ENCODE measurements at places on chromosomes 6 and 20.

DNA sequence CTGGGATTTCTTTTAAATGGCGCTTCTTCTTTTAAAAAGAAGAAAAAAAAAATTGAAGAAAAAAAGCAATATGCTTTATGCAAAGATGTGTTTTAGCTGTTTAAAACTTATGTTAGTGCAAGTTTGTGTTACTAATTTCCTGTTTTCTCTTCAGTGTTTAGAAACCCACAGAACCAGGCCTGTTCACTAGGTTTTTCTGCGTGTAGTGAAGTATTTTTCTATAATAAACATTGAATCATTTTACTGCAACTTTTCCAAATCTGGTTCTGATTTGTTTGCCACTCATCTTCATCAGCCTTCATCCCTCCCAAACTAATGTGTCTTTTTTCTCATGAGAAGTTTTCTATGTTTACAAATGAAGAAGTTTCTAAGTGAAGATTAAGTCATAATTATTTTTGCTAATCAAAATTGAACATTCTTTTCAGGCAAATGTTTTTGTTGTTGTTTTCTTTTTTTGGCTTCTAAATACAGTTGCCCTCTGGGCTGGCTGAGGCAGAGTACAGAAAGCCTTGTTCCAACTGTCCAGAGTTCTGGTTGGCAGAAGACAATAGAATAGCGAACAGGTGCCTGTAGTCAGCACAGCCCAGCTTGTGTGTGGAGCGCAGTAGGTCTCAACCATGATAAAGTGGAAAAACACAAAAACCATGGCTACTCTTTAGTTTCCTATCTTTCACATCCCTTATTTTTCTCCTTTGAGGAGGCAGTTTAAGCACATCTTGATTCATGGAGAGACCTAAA is 14.5 kb downstream of the ZNF76 start:
- no peak for DNase-seq

DNA sequence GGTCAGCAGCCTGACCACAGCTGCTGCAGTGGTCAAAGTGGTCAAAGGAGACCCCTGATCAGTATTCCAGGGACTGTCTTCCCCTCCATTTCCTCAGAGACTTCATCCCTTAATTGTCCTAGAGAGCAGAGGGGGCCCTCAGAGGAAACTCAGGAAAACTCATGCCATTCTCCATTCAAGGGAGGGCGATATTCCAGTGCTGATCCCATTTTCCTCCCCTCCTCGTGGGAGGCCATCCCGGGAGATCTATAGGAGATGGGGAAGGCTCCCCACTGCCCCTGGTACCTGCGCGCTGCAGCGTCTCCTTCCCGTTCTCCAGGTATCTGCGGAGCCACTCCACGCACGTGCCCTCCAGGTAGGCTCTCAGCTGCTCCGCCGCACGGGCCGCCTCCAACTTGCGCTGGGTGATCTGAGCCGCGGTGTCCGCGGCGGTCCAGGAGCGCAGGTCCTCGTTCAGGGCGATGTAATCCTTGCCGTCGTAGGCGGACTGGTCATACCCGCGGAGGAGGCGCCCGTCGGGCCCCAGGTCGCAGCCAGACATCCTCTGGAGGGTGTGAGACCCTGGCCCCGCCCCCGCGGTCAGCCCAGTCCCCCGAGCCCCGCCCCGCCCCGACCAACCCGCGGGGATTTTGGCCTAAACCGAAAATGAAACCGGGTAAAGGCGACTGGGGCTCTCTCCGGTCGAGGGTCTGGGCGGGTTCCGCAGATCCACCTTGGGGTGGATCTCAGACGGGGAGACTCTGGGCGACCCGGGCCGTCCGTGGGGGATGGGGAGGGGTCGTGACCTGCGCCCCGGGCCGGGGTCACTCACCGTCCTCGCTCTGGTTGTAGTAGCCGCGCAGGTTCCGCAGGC is 878 bp downstream of the HLA-C start:
- peak; percentile 12 for DNase-seq

DNA sequence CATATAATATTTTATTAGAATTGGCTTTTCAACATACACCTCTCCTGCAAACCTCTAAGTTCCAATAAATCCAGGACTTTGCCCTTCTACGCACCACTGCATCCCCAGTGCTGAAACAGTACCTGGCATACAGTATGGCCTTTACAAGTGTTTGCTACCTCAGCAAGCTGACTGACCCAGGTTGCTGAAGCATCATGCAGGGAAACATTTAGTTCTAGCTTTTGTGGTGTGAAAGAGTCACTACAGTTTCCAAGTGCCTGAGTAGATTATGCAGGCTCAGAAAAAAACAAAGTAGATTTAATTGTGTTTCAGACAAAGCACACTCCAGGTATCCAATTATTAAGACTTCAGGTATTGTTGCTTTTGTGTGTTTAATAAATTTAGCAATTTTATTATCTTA is 614.2 kb upstream of the NRSN1 start:
- DNase-seq, result no peak

DNA sequence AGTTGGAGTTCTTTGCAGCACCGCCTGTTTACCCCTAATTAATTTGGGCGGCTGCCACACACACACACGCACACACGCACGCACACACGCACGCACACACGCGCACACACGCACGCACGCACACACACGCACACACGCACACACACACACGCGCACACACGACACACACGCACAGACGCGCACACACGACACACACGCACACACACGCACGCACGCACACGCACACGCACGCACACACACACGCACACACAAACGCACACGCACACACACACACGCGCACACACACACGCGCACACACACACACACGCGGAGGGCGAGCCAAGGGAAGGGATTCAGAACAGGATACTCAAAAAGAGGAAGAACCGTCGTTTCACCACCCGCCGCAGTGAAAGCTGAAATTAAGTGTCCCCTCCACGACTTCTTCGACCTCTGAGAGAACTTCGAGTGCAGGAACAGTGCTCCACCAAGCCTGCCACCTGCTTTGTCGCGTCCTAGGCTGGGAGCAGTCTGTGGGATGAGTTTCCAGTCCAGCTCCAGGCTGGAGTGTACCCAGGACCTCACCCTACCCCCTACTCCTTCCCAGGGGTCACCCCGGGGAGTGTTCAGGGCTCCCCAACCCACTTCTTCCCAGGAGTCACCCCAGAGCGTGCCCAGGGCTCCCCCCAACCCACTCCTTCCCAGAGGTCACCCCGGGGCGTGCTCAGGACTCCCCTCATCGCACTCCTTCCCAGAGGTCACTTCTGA is 1.1 kb downstream of the RNASET2 start:
- peak; percentile 62 for DNase-seq

- no peak for DNase-seq
These were observed 1.9 kb downstream of the HEBP2 start for GRCh38 chr6:138405816-138406413.

DNA sequence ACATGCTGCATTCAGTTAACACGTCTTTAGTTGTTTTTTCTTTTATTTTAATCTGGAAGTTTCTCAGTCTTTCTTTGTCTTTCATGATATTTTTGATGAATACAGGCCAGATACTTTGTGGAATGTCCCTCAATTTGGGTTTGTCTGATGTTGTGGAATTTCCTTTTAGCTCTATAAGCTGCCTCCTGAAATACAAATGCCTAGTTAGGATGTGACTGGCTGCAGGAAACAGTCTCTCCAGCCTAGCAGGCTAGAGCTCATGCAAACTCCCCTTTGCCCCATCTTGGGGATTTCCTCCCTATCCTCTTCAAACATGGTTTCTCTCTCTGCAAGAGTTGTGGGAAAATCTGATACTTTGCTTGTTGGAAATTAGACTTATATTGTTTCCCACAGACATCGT is 89.3 kb upstream of the JAG1 start:
- DNase-seq, result no peak

DNA sequence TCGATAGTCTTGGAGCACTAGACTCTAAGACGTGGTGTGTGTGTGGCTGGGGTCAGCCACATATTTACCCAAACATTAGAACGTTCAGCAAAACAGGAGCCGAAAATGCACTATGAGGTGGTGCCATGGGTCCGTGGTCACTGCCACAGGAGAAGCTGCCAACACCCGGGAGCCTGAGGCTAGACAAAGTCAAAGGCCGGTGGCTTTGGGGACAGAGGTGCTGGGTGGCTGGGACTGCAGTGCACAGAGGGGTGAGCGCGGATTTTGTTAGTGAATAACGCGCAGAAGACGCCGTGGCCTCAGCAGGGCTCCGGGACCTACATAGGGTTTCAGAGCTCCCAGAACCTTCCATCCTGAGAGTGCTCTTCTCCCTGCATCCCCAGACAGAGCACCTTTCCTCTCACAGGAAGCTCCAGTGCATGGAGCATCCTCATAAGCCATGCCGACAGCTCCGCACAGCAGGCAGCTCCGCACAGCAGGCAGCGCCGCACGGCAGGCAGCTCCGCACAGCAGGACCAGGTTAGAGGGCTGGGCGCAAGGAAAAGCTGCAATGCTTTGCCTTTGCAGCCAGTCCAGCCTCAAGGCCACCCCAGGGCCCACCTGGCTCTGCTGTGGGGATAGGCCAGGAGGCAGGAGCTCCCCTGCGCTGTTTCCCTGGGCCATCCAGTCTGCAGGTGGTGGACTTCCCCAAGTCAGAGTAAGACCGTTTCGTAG is 304.1 kb downstream of the TAF4 start:
- no peak for DNase-seq

- DNase-seq, result no peak
These were observed 418.0 kb upstream of the SULF2 start for GRCh38 chr20:48203252-48203651.

GRCh38 chr6:84773431-84774156 is 9.2 kb upstream of the TBX18 start:
- DNase-seq, result no peak

All from HL-60 (cell line).